ENCODE measurements at places on chromosomes 12 and 14. TPM values are rescaled to one million over a fixed set of nuclear protein-coding genes. Genes with fewer than 3 reads are reported as not detected.
A peak's percentile ranks its signal among the peaks of the same experiment; 100 is the strongest.

DNA sequence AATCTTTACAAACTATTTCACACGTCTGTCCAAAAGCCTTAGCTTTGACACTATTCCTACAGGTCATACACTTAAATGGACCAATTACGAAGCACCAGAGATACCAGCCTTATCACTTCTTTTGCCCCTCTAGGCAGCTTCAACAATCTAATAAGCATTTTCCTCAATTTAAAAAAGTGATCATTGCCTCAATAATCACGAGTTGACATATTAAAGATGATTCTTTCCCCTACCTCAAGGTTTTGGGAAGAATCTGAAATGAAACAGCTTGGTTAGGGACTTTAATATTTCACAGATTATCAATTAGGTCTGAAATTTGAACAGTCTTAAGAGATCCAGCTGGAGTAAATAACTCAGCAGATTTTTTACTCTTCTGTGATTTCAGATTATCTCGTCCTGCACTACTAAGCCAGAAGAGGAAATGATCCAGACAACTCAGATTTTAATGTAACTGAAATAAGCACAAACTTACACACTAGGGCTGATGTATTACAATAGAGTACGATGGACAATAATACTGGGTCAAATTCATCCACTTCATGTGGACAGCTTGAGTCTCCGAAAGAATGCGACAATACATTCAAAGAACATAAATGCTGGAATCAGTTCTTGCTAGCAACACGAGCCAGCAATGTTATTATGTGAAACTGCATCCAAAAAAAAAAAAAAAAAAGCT, 15.9 kb downstream of the UBE2N start:
- no peaks in the 10 kb centered on the region for H3K27me3 ChIP-seq
- no peak overlapping the region for H3K4me3 ChIP-seq
- peaks cover 72% of the 10 kb centered on the region for H3K4me1 ChIP-seq
- H3K27ac ChIP-seq, result peak overlapping the region; percentile 51

DNA sequence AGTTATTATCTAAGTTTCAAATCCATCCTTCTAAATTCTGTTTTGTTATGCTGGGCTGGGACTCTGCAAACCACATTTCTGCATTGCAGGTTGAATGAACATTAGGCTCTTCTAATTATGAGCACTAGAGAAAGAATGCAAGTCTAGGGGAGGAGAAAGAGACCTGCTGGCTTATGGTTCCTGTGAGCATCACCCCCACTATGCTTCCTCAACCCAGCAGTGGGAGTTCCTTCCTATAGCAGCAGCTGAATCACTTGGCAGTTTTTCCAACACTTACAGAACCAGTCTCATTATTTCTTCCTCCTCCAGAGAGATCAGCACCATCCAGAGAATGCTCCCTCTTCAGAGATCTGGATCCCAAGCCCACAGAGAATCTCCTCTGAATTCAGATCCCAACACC, 297.7 kb upstream of the CLEC14A start:
- H3K27me3 ChIP-seq, result peaks cover 4% of the 10 kb centered on the region
- H3K36me3 ChIP-seq, result no peaks in the 10 kb centered on the region
- H3K4me1 ChIP-seq, result no peaks in the 10 kb centered on the region
- no peak for DNase-seq

GRCh38 chr14:80669426-80669825, 272.1 kb downstream of the CEP128 start:
- no peak for DNase-seq
- H3K4me3 ChIP-seq, result no peak overlapping the region
- H3K27me3 ChIP-seq, result no peaks in the 10 kb centered on the region

Gene LRTM2
- total RNA-seq, result not detected

Gene TTC9
- total RNA-seq, result 1.6 TPM

All from chondrocyte (in vitro differentiated cells).